ENCODE measurements at places on chromosomes 3 and 15.

DNA sequence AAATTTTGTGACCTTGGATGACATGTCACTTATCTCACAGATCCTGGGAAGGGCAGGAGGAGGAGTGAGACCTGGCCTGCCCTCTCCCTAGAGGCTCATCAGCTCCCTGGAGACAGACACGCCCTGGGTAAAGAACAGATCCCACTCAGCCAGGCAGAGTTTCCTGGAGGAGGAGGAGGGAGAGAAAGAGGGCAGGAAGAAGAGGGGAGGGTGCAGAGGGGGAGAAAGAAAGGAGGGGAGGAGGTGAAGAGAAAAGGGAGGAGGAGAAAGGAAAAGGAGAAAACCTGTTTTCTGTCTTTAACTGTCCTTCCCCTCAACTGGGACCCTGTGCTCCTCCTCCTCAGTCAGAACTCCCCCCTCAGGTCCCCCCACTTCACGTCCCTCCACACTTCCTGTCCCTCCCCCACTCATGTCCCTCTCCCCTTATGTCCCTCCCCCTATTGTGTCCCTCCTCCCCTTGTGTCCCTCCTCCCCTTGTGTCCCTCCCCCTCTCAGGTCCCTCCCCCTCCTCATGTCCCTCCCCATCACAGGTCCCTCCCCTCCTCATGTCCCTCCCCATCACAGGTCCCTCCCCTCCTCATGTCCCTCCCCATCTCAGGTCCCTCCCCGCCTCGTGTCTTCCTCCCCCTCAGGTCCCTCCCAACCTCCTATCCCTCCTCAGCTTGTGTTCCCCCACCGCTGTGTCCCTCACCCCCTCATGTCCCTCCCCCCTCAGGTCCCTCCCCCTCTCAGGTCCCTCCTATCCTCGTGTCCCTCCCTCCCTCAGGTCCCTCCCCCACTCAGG, 52.3 kb upstream of the CGNL1 start:
- no peak for DNase-seq

GRCh38 chr3:46659285-46659684, 34.2 kb downstream of the ALS2CL start:
- no peak for DNase-seq

- DNase-seq = peak; percentile 30
These were observed 4.6 kb downstream of the CFAP100 start for GRCh38 chr3:126399351-126399735.

DNA sequence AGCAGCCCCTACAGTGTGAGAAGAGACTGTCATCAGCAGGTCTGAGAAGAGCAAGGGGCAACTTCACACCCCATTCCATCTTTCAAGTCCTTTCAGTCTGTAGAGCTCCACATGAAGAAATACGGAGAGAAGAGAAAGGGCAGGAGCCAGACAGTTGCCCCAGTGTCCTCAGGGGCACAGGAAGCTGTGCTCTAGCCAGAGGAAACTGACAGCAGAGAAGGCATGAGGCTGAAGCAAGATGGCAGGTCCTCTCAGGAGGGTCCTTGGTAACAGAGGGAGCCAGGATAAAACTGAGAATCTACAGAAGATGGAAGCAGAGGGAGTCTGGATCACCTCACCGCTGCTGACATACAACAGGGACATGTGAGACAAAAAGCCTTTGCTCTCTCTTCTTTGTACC, 47.3 kb downstream of the PLCH1 start:
- DNase-seq = no peak

DNA sequence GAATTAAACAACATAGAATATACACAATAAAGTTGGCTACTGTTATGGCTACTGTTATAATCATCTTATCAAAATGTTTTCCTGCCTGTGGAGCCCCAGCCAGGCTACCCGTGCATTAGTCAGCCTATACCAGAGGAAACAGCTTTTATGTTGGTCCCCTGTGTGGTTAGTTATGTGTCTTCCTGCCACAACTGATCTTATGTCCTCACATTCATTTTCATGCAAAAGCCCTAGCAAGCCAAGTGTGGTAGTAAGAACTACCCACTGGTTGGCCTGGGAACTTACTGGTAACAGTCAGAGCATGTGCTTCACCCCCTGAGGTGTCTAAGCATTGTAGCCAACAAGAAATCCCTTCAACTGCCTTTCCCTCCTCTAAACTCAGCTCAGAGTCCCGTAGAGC, 21.8 kb downstream of the MGLL start:
- peak; percentile 52 for DNase-seq

All from GM12864 (cell line).